ENCODE measurements at places on chromosomes 7 and 10. TPM values are rescaled to one million over a fixed set of nuclear protein-coding genes. Genes with fewer than 3 reads are reported as not detected.

GRCh38 chr7:105853931-105854419 lies 22.4 kb downstream of the ATXN7L1 start:
- no peak for DNase-seq

DNA sequence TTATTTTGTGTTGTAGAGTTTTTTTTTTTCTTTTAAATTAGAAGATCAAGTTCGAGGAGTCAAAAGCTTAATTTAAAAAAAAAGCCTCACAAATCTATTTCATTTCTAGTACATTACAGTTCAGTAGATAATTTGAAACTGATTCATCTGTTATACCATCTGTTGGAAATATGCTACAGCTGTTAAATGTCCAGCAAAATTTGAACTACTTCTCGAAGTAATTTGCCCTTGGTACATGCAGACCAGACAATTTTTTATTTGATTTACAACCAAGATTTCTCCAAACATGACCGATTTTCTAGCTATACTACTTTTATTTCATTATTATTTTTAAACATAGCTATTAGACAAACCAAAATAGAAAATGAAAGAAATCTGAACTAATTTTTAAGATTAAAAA lies 647.9 kb downstream of the CNTNAP2 start:
- DNase-seq: no peak

DNA sequence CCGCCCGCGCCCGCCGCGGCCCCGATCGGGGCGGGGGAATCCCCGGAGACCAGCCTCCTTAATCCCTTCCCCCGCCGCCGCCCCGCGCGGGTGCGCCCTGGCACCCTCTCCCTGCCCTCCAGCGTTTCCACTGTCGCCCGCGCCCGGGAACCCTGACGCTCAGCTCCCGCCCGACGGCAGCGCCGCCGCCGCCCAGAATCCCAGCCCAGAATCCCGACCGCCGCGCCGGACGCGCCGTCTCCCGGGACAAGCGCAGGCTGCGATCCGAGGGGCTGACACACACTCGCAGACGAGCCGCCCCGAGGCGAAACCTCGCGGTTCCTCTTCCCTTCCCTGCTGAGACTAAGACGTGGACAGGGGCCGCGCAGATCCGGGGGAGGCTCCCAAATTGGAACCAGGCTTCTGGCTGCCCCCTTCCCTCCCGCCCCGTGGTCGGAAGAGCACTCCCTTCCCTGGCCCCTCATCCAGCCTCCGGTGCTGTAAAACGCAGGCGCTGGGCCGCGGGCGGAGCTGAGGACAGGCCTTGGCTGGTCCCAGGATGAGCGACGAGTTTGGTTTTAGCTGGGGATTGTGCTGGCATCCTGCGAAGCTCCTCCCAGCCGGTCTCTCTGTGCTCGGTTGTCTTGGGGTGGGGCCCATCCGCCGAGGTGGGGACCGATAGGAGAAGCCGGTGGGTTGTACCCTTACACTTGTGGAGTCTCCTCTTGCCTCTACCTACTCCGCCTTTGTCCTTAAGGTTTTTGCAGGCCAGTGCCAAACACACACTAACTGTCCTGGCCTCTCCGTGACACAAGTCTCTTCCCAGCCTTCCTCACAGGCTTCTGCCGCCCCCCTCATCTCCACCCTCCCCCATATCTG lies 1.1 kb downstream of the MARVELD1 start:
- DNase-seq: peak; percentile 90

DNA sequence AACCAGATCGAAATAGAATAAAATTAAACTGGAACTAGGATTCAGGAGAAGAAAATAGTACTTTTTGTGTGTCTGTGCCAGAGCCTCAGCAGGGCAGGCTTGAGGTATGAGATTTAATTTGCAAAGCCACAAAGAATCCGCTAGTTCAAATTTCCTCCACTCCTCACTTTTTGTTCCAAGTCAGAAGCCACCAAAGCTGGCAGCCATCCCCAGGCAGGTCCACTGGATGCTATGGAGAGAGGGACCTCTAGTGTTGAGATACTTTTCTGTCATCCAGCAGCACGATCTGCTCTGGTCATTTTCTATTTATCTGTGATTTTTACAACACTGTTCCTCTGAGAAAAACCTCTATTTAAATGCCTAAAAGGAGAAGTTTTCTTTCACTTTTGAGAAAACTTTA lies 147.9 kb upstream of the FRMD4A start:
- DNase-seq: peak; percentile 83

DNA sequence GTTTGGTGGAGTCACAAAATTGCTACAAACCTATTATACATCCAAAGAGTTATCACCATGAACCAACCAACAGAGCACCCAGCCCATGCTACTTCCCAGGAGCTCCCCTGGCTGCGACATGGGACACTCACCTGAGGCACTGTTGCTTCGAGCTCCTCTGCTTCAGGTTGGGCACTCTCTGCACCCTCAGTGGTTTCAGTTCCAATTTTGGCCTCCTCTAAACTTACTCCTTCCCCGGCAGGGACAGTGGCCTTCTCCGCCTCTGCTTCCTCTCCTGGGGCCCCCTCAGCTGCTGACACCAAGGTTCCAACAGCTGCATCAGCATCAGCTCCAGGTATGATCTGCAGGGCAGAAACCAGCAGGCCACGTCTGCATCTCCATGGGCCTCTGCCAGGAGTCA lies 120.4 kb upstream of the TARP start:
- no peak for DNase-seq

- DNase-seq: no peak
Measured at GRCh38 chr7:221978-222715, 29.8 kb downstream of the FAM20C start.

DNA sequence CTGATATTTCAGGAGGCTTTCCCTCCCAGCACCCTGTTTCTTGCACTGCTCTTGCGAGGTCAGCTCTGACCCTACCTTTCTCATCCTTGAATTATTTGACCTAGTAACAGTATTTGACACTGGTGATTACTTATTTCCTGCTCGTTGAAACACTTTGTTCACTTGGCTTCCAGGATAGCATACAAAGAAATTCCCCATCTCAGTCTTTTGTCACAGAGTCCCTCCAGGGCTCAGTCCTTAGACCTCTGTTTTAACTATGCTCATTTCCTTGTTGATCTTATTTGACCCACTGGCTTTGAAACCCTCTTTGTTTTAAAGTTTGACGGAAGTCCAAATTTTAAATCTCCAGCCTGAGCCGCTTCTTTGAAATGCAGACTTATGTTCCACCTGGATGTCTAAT lies 29.9 kb downstream of the BMPR1A start:
- DNase-seq: no peak

DNA sequence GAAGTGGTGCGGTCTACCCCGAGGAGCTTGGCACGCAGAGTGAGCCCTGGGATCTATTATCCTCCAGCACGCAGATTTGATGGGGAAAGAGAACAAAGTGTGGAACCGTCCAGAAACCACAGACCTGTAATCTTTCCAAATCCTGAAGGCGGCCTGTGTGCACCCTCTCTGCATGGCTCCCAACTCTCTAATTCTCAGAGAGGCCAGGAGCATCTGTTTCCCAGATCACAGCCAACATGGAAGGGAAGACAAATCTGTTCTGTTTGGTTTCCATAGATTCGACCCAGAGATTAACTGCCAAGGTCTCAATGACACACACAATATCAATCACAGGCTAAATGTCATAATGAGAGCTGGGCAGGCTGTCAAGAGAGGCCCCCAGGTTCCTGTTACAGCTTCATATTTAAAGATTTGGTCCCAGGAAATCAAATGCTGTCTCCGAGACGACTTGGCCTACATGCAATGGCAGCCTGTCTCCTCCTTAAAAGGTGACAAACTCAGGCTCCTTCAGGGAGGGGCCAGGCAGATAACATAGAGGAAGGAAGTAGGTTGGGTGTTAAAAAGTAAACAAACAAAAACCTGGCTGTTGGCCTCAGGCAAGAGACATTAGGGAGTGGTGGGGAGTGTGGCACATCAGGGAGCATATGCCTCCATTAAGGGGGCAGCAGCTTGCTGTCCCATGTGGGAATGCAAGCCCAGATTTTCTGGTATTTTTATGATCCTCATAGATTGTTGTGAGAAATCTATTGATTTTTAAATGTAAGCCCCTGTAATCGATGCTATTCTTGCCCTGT lies 48.8 kb upstream of the SAMD8 start:
- no peak for DNase-seq

- DNase-seq: peak; percentile 62
Measured at GRCh38 chr7:105309235-105310169, 79.2 kb downstream of the SRPK2 start.

DNA sequence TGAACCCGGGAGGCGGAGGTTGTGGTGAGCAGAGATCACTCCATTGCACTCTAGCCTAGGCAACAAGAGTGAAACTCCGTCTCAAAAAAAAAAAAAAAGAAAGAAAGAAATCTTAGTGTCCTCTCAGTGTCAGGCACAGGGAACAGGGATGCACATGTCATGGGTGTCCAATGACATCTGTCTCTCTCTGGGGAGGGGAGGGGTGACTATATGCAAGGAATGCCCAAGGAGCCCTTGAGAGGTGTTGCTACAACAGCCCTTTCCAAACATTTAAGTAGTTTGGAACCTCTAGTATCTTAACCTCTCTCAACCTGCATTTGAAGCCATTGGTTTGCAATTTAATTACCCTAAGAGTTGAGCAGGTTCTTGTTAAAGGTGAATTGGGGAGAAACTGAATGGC lies 28.9 kb downstream of the PDLIM1 start:
- no peak for DNase-seq

DNA sequence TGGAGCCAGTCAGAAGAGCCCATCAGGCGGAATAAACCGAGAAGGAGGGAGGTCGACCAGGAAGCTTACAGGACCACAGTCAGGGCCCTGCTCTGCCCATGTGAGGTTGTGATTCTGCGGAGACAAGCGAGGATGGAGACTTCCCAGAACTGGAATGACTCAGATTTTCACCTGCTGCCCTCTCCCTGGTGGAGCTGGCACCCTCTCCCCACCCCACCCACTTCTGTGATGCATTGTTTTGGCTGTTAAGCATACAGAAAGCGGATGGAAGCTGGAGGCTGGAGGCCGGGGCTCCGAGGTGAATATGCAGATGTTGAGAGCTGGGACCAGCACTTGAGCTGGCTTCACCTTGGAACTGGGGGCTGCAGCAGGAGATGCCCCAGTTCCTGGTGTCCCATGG lies 57.4 kb downstream of the NPTX2 start:
- DNase-seq: no peak

- no peak for DNase-seq
Measured at GRCh38 chr7:126657599-126658358, 595.0 kb downstream of the GRM8 start.

GRCh38 chr7:112990624-112991023 lies 96.0 kb downstream of the GPR85 start:
- no peak for DNase-seq

DNA sequence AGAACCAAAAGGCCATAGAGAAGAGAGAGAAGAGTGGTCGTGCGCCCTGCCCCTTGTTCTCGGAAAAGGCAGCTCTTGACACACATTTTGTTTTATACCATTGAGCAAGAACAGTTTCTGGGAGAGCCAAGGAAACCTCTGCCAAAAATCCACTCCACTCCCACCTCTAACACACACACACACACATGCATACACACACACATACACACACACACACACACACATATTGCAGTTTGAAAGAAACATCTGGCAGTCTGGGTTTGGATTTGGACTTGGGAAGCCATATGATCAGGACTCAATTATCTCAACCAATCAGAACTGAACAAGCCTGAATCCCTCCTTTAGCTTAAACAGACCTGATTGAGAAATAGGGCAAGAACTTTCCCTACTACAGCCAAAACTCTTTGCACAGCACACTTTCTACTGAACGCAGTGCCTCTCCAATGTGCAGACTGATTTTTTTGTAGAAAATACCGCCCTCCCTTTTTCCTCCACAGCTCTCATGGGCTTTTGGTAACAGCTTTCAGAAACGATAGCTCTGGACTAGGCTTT lies 484.0 kb upstream of the ZWINT start:
- no peak for DNase-seq

GRCh38 chr10:62616885-62617590 lies 187.5 kb upstream of the ADO start:
- no peak for DNase-seq

GRCh38 chr10:122911889-122912484 lies 1.6 kb downstream of the FAM24A start:
- peak; percentile 95 for DNase-seq

GRCh38 chr10:285216-285615 lies 150.0 kb downstream of the ZMYND11 start:
- no peak for DNase-seq

DNA sequence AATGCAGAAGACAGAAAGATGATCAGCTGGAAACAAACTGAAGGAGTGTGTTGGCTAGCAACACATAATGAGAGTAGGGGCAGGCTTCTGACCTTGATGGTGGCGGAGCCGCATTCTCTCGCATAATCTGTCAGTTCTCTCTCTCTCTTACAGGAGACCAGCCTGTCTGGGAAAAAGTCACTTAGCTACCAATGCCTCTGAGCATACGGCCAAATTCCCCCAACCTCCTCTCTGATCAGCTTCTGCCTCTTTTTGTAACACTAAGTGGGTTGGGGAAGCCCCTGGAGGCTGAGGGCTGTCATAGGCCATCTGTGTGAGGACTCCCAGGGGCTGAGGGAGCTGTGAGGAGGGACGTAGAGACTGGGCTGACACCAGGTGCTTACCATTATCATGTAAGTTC lies 104.6 kb downstream of the HIPK2 start:
- peak; percentile 76 for DNase-seq

DNA sequence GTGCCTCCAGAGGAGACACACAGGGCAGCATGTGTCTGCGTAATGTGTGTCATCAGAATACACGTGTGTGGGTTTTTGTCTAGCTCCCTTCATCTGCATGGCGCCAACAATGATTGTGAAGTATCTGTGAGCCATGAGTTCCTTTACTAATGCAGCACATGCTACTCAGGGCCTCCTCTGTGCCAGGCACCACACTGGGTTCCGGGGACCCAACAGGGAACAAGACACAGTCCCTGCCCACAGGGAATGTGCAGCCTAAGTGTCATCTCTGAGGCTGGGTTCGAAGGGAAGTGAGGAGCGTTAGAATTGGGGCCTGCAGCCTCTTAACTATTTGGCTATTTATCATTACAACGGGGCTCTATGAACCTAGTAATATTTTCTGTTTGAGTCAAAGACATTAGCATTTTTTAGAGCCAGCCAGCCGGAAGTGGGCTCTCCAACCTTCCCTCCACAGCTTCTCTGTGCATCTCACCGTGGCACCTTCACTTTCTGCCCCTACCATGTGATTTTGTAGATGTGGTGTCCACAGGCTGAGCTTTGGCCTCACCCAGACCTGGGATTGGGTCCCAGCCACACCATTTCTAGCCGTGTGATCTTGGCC lies 43.9 kb upstream of the SRGN start:
- DNase-seq: no peak

- DNase-seq: no peak
Measured at GRCh38 chr7:155299535-155300202, 2.0 kb downstream of the INSIG1 start.

DNA sequence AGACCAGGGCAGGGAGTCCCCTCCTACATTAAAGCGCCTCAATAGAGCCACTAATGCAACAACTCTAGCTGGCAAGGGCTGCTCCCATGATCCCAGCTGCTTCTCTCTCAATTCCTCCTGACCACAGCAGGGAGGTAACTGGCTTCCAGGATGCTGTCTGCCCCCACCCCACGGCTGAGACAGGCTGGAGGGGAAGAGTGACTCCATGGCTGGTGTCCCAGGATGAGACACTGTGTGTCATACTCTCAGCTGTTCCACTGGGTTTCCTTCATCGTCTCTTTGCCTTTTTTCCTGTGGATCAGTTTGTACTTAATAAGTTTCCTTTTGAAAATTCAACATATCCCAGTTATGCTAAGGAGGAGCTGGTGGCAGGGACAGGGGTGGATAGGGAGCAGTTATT lies 27.7 kb upstream of the MYH16 start:
- DNase-seq: no peak

LRRC17 gene
- total RNA-seq: 0.18 TPM

IFIT1 gene
- 0.63 TPM for total RNA-seq

STOX1 gene
- 5.4 TPM for total RNA-seq

CYP2C18 gene
- not detected for total RNA-seq

ANXA11 gene
- 104 TPM for total RNA-seq

POU6F2 gene
- 10.0 TPM for total RNA-seq

CDC14C gene
- not detected for total RNA-seq

GHRHR gene
- not detected for total RNA-seq

Data from endodermal cell (in vitro differentiated cells).